Stimulated activated CD8-positive, alpha-beta memory T cell treated with anti-CD3 and anti-CD28 coated beads, Interleukin-2, amount 100 ng/mL, for 48 hours (primary cell): ENCODE measurements at places on chromosomes 16 and 17.

GRCh38 chr17:75590849-75591721, 3.5 kb downstream of the MYO15B start:
- no peak for DNase-seq

DNA sequence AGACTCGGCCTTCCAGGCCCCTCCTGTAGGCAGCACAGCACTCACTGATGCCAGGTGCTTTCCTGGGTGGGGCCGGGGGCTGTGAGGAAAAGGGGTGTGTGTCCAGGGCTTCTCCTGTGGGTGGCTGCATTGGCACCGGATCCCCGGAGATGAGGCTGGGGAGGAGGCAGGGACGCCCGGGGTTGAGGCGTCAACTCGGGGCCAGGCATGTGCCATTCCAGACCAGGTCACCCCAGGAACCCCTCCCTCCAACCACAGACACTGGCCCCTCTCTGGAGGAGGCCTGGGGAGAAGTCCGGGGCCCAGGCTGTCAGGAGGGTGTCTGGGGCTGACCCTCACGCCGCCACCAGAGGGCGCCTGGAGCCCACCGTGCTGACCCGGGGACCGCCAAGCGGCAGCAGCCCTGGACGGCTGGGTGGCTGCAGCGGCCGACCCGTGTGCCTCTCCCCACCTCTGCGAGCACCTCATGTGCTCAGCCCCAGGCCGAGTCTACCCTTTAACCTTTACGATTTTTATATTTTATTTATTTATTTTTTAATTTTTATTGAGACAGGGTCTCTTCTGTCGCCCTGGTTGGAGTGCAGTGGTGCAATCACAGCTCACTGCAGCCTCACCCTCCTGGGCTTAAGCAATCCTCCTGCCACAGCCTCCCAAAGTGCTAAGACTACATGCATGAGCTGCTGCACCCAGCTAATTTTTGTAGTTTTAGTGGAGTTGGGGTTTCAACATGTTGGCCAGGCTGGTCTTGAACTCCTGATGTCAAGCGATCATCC, 3.2 kb upstream of the METRN start:
- DNase-seq: peak; percentile 76

GRCh38 chr17:737561-738113, 5.2 kb downstream of the TLCD3A start:
- DNase-seq: no peak

- DNase-seq: no peak
These were observed 662 bp downstream of the WIPF2 start for GRCh38 chr17:40219594-40220338.

- no peak for DNase-seq
These were observed 25.1 kb downstream of the TNRC6A start for GRCh38 chr16:24754543-24754942.

DNA sequence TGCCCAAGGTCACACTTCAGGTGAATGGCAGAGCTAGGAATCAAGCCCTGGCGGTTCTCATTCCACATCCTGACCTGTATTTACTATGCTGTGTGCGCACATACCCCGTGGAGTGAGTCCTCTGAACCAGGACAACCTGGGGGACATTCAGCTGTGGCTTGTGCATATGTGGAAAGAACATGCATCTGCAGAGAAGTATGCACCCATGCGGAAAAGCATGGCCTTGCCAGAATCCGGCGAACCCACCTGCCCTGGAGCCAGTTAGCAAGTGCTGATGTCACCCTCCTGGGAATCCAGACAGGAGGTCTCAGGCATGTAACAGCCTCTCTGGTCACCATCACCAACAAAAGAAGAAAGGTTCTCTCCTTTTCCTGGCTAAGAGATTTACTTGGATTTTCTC, 1.9 kb downstream of the RASL10B start:
- DNase-seq: no peak

- DNase-seq: no peak
These were observed 13.3 kb upstream of the GJD3 start for GRCh38 chr17:40377832-40378231.

DNA sequence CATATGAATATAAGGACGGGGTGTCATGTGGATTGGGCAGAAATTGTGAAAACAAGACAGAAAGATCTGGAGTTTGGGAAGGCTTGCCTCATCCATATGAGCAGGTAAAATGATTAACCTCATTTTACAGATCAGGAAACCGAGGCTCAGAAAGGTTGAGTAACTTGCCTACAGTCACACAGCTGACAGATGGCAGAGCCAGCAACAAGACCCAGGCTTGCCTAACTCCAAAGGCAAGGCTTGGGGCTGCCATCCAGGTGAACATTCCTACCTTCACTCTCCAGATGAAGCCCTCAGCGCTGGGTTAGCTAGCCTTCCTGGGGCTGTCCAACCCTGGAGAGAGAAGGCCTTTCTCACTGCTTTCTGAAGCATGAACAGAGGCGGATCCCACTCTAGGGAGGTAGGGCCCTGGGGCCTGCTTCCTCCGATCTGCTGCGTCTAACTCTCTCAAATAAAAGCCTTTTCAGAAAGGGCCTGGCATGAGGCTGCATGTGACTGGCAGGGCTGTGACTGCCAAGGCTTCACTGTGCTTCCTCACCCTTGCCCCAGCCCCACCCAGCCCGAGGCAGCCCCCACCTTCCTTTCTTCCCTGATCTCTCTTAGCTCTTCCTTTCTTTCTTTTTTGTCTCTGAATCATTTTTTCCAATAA, 107.8 kb downstream of the GNAO1 start:
- no peak for DNase-seq

DNA sequence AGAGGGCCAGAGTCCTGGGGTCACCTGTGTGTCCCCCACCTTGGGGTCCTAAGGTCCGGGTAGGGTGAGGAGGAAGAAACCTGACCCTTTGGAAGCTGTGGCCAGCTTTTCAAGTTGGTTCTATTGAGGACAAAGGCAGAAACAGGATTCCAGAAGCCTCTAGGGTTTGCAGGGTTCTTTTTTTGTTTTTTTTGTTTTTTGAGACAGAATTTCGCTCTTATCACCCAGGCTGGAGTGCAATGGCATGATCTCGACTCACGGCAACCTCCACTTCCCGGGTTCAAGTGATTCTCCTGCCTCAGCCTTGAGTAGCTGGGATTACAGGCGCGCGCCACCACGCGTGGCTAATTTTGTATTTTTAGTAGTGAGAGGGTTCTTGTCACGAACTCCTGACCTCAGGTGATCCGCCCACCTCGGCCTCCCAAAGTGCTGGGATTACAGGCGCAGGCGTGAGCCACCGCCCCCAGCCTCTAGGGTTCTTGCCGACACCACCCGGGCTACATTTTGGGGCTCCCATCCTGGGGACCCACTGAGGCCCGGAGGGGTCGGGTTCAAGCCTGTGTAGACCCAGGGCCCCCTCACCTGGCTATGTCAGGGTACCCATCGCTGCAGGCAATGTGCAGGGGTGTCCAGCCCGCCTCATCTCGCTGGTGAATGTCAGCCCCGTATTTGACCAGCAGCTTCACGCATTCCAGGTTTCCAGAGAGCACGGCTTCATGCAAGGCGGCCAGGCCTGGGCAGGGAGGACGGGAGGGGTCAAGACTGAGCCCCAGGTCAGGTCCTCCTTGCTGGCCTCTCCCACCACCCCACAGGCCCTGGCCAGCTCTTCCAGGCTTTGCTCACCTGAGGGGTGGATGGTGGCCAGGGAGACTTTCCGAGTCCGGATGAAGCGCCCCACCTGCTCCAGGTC, 674 bp downstream of the PPP1R27 start:
- DNase-seq: no peak

- DNase-seq: no peak
These were observed 7.4 kb upstream of the MEAK7 start for GRCh38 chr16:84511831-84512230.
